NB4 (cell line): ENCODE measurements at places on chromosomes 12 and 14.

- no peak for DNase-seq
Measured at GRCh38 chr12:64351265-64351664, 39.3 kb downstream of the C12orf56 start.

DNA sequence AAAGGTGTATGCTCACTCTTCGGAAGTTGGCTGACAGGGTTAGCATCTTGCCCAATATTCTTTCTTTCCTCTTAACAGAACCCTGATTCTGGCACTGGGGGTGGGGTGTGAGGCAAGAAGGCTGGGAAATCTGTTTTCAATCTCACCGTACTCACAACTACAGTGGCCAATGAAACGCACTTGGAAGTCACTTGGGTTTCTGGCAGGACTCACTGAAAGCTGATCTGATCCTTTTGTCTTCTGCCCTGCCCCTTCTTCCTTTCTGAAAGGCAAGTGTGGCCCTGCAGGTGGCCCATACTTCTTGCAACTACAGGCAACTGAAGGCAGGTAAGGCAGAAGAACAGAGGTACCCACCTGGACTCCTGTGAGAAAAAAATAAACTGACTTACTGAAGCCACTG, 106.9 kb downstream of the STXBP6 start:
- DNase-seq = no peak

- DNase-seq = no peak
Measured at GRCh38 chr12:58099476-58099875, 158.1 kb downstream of the ATP23 start.

DNA sequence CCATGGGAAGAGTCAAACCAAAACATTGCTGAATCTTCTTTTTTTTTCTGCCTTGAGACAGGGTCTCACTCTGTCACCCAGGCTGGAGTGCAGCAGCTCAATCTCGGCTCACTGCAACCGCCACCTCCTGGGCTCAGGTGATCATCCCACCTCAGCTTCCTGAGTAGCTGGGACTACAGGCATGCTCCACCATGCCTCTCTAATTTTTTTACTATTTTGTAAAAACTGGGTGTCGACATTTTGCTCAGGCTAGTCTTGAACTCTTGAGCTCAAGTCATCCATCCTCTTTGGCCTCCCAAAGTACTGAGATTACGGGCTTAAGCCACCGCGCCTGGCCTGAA, 1.5 kb upstream of the KRT75 start:
- DNase-seq = no peak

DNA sequence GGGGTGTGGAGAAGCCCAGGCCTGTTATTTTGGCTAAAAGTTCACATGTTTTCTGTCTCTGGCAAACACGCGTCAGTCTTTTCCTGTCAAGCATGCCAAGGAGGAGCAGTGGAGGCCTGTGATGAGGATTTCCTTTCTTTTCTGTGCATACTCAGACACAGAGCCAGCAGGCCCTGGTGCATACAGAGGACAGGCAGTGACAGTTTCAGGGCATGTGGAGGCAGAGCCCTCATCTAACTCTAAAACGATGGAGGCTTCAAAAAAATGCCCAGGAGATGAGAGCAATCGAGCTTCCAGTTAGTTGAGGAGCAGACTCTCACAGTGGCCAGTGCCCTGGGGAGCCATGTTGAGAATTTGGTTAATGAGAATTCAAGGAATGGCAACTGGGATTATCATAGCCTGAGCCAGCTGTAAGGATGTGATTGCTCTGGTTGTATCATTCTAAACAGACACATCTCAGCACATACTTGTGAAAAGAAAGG, 66.5 kb downstream of the TRAFD1 start:
- no peak for DNase-seq

- DNase-seq = no peak
Measured at GRCh38 chr14:27098451-27098850, 500.6 kb upstream of the NOVA1 start.

DNA sequence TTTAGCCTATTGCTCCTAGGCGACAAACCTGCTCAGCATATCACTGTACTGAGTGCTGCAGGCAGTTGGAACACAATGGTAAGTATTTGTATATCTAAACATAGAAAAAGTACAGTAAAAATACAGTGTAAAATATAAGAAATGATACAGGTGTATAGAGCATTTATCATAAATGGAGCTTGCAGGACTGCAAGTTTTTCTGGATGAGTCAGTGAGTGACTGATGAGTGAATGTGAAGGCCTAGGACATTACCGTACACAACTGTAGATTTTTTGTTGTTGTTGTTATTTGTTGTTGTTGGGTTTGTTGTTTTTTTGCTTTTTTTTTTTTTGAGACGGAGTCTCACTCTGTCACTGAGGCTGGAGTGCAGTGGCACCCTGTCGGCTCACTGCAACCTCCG, 33.4 kb downstream of the PNMA1 start:
- DNase-seq = no peak

DNA sequence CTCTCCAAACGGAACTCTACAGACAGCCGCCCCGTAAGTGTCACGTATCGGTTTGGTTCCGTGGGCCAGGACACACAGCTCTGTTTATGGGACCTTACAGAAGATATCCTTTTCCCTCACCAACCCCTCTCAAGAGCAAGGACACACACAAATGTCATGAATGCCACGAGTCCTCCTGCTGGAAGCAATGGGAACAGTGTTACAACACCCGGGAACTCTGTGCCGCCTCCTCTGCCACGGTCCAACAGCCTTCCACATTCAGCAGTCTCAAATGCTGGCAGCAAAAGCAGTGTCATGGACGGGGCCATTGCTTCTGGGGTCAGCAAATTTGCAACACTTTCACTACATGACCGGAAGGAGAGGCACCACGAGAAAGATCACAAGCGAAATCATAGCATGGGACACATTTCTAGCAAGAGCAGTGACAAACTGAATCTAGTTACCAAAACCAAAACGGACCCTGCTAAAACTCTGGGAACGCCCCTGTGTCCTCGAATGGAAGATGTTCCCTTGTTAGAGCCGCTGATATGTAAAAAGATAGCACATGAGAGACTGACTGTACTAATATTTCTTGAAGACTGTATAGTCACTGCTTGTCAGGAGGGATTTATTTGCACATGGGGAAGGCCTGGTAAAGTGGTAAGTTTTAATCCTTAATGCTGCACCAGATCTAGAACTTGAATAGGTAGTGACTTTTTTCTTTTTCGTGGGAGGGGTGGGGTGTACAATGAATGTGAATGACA, 69.7 kb downstream of the WDR20 start:
- DNase-seq = no peak

- no peak for DNase-seq
Measured at GRCh38 chr14:50649691-50650090, 18.4 kb downstream of the SAV1 start.

DNA sequence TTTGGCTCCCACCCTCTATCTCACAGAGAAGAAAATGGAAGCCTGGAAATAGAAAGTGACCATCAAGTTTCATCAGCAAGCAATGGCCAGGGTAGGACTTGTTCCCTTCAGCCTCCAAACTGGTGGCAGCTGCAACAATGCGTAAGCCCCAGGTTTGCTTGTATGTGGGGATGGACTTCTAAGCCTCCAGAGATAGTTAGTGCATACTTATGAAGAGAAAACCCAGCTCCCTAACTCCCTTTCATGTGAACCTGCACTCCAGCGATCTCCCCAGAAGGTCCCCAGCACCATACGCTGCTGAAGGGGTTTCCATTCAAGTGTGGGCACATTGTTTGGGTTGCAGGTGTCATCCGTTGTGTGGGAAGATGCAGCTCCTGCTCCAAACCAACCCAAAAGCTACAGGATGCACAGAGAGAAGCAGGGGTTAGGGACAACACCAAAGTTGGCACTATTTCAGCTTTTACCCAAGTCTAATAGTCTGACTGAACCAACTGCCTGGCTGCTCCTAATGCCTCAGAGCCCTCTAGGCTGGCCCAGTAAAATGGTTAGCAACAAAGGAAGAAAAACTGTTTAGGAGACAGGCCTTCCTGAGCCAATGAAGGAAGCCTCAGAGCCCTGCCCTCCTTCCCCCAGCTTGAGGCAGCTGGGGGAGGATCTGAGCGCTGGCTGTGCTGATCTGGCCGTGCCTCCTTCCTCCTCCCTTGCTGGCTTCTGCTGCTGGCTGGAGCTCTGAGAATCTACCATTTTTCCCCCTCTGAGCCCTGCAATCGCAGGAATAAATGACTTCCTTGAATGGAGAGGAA, 12.3 kb downstream of the ZFP36L1 start:
- DNase-seq = peak; percentile 65

GRCh38 chr14:74401504-74402241, 24.3 kb downstream of the SYNDIG1L start:
- DNase-seq = peak; percentile 11

DNA sequence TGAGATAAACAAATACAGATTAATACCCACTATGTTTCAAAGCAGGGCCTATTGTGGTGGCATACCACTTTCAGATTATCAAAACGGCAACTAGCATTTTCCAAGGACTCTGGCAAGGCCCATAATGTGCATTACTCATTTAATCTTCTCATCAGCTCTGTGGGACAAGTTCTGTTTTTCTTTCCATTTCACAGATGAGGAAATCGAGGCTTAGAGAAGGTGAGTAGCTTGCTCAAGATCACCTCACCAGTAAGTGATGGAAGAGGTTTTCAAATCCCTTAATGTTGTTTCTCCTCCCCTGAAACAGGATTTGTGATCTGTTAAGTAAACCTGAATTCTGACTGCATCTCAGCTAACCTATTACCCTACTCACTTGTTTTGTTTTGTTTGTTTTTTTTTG, 3.9 kb upstream of the PYGL start:
- no peak for DNase-seq

DNA sequence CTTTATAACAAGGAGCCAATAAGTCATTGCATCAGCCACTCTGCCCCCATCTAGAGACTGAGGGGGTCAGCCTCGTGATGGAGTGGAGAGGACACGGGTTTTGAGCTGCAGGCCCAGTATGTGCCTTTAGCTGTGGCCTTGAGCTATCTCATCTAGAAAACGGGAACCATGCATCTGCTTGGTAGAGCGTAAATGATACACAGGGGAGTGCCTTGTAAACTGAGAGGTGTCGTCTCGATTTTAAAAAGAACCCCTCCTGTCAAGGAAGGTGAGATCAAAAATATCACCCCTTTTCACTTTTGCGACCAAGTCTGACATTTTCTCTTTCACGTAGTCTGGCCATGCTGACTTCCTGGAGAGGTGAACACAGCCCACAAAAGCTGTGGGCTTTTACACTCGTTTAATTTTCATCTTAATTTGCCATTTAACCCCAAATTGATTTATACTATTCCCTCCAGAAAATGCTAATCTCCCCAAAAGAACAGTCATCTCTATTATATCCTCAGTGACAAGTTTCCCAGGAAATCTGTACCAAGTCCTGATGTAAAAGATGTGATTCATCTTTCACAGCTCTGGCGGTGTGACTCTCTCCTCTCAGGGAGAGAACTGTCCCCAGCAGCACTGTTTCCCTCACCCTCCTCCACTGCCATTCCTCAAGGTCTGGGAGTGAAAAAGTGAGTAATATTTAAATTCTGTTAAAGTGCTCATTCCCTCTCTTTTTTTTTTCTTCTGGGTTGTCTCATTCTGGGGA, 30.6 kb downstream of the VCPKMT start:
- no peak for DNase-seq

- no peak for DNase-seq
Measured at GRCh38 chr14:37901978-37902377, 305.7 kb upstream of the SSTR1 start.

DNA sequence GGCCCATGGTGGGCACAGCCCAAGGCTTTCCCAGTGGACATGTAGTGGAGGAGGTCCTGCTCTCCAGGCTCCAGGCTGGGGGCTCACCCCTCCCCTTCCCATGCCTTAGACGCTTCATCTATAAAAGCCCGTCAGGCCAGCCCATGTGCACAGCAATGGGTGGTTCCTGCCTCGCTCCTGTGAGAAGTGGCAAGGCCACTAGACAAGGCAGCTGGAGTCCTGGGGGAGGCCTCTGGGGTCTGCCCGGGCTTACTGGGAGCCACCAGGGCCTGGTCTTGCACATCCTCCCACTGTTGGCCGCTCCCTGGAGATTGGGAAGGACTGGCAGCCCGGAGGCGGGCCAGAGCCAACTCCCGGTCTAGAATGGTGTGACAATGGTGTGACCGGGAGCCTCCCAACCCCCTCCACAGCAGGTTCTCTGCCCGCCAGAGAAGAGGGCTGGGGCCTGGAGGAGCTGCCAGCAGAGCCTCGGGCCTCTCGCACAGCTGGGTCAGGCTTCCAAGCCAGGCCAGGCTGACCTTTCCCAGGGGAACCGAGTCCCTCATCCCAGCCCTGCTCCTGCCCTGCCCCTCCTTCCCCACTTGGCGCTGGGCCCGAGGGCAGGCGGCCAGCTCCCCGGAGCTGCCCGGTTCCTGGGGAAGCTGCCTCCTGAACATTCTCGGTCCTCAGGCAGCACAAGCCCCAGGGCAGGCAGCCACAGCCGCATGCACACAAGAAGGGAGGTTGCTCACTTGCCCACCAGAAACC, 97.9 kb downstream of the RFLNA start:
- no peak for DNase-seq

DNA sequence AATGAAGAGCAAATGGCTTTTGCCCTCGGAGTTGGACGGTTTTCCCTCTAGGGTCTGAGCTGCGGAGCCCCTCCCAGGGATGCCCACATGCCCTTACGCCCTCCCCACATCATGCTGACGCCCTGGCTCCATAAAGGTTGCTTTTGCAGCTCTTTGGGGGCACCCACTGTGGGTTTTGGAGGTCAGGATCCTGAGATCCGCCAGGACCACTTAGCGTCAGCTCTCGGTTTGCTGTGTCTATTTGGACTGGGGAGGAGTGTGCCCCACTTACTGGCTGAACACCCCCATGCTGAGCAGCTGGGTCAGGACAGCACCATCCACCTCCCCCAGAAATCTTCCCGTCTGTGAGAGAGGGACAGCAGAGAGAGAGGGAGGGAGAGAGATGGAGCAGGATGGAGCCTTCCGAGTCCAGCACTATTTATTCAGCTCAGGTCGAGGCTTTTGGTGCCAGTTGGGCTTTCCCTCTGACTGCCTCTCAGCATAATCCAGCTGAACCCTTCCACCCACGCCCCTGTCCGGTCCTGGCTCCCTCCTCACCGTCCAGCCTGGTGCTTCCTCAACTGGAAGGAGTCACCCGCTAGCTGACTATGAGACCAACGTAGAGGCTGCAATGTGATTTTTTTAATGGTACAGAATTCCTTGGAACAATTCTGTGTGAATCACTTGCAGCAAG, 18.9 kb upstream of the LRTM2 start:
- peak; percentile 55 for DNase-seq

- no peak for DNase-seq
Measured at GRCh38 chr12:991350-992333, 619 bp downstream of the ERC1 start.

GRCh38 chr14:71322655-71323250, 415.5 kb downstream of the PCNX1 start:
- DNase-seq = peak; percentile 51

- peak; percentile 74 for DNase-seq
Measured at GRCh38 chr12:113242026-113242418, 20.8 kb downstream of the TPCN1 start.

GRCh38 chr12:97555547-97556187, 93.1 kb downstream of the RMST start:
- no peak for DNase-seq

GRCh38 chr12:109770861-109771670, 57.4 kb downstream of the FAM222A start:
- no peak for DNase-seq

- DNase-seq = no peak
Measured at GRCh38 chr12:22256605-22257004, 77.9 kb downstream of the ST8SIA1 start.

GRCh38 chr14:36852981-36853691, 191.5 kb downstream of the PAX9 start:
- DNase-seq = no peak

- DNase-seq = peak; percentile 49
Measured at GRCh38 chr14:69475194-69475818, 9.2 kb upstream of the PLEKHD1 start.

- peak; percentile 87 for DNase-seq
Measured at GRCh38 chr12:25903603-25904245, 54.8 kb upstream of the RASSF8 start.

- DNase-seq = no peak
Measured at GRCh38 chr14:103948442-103948841, 6.1 kb upstream of the RD3L start.
